Memory B cell (primary cell): ENCODE measurements at places on chromosomes 11 and 22.

DNA sequence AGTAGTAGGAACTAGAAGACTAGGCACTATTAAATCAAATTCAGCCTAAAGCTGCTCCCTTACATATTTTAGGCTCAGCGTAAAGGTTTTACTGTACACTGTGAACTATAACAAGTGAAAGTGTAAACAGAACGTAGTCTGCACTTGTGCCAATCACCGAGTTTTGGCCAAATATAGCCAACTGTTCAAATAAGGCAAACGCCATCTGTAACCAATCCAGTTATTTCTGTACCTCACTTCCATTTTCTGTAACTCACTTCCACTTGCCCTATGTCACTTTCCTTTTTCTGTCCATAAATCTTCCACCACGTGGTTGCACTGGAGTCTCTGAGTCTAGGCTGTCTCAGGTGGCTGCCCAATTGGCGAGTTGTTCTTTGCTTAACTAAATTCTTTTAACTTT lies 2132.2 kb downstream of the LRRC4C start:
- no peak for DNase-seq

- no peak for DNase-seq
These were observed 830 bp upstream of the SPDYC start for GRCh38 chr11:65169164-65169641.

GRCh38 chr11:45193695-45194094 lies 47.3 kb downstream of the PRDM11 start:
- no peak for DNase-seq

DNA sequence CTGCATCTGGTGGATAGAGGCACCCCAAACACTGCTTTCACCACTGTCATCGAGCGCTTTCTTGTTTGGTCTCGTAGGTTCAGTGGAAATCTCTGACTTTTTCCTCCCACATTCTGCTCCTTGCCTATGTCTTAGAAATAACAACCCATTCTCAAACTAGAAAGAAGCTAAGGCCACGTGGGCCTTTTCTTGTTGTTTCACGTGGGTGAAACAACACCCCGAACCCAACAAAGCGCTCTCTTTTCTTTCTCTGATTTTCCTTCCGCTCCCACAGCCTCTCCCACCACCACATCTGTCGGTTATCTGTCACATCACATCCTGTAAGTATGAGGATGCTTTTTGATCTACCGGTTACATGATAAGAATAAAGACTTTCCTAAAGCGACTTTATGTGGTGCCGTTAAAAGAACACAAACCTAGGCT lies 77.1 kb downstream of the LINC01488 start:
- no peak for DNase-seq

- DNase-seq = peak; percentile 56
These were observed 109.2 kb downstream of the CSNK2A3 start for GRCh38 chr11:11243590-11244469.

- DNase-seq = no peak
These were observed 35.8 kb upstream of the HSD17B12 start for GRCh38 chr11:43644621-43645299.
